ENCODE measurements at places on chromosomes 16 and 17.

GRCh38 chr16:4057439-4057877 is 58.8 kb downstream of the ADCY9 start:
- DNase-seq, result no peak

DNA sequence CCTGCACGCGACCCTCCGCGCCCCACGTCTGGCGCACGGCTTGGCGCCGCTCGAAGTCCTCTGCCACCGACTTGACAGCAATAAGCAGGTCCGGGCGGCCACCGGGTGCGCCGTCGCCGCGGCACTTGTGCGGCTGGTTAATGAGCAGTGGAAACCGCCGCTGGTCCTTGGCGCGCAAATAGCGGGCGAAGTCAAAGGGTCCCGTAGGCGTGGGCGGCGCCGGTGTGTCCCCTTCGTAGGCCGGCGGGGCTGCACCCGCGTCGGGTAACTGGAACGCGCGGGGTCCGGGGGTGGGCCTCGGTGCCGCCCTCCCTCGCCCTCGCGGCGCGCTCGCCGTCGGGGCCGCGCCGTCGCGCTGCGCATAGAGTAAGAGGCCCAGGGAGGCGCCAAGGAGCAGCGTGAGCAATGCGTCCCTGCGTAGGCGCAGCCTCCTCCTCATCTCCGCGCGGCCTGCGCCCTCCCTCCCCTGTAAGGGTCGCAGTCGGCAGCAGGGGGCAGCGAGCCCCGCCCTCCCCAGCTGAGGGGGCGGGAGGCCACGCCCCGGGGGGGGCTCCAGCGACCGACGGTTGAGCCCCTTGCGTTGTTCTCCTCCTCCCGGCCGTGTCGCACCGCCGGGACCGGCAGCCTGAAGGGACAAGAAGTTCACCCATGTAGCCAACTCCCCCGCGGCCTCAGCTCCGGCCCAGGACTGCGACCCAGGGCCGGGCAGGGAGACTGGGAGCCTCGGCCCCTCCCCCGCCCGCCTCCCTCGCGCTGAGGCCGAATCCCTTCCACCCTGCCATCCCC is 558 bp downstream of the B3GNT9 start:
- DNase-seq, result peak; percentile 48

DNA sequence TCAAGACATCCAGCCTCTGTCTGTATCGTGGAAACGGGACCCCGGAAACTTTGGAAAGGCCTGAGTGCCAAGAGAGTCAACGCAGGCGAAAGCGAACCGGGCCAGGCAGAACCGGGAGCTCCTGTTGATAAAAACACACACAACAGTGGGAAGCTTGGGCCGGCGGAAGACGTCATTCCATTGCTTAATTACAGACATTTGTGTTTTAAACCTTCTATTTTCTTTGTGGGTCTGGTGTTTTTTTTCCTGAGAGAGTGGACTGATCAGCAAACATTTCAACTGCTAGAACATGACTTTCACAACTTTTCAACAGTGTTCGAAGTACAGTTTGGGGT is 878 bp upstream of the RNF157 start:
- no peak for DNase-seq

DNA sequence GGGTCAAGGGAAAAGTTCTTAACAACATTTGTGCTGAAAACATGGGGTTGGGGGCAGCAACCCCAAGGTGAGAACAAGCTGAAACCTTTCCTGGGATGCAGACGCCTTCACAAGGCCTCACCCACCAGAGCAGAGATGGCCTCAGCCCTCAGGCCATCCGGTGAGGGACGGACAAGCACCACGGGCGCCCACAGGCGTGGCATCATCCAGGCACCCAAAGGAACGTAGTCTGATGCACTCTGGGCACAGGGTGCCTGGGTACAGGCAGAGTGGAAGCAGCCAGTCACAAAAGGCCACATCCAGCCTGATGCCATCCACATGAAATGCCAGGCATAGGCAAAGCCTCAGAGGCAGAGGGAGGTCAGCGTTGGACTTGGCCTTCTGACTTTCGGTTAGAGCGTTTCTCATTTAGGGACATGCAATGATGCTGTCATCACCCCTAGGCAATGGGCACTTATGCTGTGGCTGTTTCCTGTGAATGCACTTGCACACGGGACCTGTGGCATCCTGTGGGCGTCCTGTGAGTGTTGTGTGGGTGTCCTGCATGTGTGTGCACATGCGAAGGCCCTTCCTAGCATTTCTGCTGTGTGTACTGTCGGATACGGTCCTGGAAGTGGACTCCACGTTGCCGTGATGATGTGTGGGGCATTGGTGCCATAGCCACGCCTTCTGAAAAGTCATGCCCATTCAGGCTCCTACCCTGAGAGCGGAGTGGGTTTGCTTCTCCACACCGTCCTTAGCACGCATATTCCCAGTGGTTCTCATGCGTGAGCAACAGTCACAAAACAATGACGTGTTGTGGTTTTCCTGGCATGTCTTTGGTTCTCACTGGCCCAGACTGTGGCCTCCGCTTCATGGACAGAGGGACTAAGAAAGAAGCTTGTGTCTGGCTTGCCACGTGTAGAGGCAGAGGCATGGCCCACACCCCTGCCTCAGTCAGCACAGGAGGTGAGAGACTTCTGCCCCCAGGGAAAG is 52.7 kb upstream of the ZNF469 start:
- DNase-seq, result no peak

- no peak for DNase-seq
Measured at GRCh38 chr17:40023590-40024292, 8.5 kb downstream of the CSF3 start.

DNA sequence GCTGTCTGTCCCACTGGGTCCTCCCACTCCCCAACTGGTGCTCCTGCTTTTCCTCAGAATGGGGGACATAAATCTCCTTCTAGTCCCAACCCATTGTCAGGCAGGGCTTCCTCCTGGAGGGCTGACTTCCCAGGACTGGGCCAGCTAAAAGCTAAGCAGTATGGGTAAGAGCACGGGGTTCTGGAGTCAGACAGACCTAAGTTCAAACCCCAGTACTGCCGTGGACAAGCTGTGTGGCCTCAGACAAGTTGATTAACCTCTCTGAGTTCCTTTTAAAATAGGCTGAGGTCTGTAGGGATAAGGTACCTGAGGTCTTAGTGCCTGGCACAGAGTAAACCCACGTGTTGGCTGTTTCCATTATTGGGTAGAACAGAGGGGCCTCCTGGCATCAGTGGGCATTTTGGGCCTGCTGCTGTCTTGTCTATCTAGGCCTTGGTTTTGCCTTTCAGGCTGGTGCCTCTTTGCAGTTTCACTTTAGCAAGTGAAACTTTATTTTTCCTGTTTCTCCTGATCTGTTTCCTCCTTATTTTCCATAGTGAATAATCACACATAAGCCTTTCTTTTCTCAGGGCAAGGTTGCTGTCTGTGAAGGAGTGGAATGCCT is 114.6 kb downstream of the PRKCB start:
- DNase-seq, result no peak

DNA sequence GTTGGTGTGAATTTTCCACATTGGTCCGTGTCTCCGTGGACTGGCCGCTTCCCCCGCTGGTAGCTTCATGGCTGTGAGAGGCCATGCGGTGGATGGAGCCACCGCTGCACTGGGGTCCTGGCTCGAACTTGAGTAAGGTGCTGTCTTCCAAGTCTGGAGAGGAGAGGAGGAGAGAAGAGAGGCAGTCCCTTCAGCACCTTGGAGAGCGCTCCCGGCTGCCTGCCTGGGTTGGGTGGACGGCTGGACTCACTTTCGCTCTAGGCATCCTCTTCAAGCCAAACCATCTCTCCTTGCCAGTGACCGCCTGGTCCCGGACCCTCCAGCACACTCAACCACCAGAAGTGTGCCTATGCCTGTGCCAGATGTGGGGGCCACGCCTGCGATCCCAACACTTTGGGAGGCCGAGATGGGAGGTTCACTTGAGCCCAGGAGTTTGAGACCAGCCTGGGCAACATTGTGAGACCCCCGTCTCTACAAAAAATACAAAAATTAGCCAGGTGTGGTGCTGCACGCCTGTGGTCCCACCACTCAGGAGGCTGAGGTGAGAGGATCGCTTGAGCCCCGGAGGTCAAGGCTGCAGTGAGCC is 6.2 kb downstream of the JPH3 start:
- no peak for DNase-seq

DNA sequence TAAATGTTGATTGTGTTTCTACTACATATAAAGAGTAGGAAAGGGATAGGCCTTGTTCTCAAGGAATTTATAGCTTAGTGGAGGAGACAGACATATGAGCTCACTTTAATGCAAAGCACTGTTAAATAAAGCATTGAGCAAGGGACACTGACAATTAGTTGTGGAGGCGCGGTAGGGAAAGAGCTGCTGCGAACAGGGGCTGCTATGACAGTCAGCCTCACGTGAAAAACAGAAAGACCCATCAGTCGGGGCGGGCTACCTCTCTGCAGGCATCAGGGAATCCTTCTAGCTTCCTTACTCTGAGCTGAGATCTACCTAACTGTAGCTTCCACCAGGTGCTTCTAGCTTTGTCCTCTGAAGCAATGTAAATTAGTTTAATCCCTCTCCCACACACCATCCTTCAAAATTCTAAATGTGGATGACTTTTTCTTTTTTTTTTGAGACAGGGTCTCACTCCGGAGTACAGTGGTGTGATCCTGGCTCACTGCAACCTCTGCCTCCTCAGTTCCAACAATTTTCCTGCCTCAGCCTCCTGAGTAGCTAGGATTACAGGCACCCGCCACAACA is 129.9 kb upstream of the ZFHX3 start:
- DNase-seq, result no peak

- DNase-seq, result no peak
Measured at GRCh38 chr17:49783071-49783715, 5.3 kb upstream of the KAT7 start.

DNA sequence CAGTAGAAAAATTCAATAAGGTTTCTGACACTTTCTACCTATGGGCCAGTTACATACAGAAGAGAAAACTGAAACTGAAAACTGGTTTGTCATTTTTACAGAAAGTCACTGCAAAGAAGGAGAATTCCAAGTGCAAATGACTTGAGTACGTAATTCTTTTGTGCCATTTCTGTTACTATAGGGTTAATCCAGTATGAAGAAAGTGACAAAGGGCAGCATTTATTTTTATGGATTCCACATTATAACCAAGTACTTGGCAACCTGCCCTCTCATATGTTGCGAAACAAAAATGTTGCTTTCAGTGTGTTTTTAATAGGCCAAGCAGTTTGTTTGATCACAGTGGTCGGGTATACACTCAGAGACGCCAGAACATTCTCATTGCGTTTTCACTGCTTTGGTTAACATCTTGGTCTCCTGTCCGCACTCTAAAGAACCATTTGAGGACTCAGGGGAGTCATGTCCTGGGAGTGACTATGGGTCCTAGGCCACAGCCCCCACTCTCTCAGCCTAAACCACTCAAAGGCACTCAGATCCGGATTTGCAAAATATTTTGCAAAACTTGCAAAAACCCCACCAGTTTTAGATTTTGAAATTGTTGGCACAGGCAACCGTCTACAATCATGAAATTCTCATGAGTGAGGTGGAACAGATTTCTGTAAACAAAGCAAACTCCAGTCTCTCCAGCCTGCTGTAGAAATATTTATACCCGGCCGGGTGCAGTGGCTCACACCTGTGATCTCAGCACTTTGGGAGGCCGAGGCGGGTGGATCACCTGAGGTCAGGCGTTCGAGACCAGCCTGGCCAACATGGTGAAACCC is 15.4 kb upstream of the HELZ start:
- no peak for DNase-seq

GRCh38 chr17:65359016-65359415 is 202.4 kb downstream of the AXIN2 start:
- peak; percentile 39 for DNase-seq

GRCh38 chr17:76713765-76714164 is 3.0 kb upstream of the MXRA7 start:
- DNase-seq, result no peak

Measured in stimulated activated naive CD4-positive, alpha-beta T cell treated with Interleukin-2 at 50 U/mL for 16 hours (primary cell).